ENCODE measurements at places on chromosomes 13 and 19.

DNA sequence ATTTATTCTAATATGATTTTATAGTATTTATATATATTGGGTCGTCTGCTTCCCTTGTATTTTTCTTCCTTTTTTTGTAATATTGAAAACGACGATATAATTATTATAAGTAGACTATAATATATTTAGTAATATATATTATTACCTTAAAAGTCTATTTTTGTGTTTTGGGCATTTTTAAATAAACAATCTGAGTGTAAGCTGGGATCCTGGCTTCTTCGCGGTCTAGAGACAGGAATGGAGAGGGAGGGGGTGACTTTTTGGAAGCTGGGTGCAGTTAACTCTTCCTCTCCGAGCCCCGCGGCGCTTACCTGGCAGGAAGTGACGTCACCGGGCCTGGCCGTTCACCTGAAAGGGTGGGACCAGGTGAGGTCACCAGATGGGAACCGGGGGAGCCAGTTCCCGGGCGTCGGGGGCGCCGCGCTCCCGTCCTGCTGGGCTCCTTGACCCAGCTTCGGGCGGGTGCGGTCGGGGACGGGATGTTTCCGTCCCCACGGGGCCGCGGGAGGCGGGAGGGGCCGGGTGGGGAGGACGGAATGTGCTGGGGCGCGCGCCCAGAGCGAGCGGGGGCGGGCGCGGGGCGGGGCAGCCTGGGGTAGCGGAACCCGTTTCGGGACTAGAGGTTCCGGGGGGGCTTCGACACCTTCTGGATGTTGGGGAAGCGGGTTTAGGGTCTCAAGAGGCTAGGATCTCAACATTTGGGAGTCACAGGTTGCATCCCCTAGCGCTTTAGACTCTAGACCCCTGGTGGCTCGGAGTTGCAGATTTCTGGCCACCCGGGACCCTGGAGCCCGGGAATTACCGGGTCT lies 2.8 kb downstream of the ZFP36 start:
- peak; percentile 75 for DNase-seq

DNA sequence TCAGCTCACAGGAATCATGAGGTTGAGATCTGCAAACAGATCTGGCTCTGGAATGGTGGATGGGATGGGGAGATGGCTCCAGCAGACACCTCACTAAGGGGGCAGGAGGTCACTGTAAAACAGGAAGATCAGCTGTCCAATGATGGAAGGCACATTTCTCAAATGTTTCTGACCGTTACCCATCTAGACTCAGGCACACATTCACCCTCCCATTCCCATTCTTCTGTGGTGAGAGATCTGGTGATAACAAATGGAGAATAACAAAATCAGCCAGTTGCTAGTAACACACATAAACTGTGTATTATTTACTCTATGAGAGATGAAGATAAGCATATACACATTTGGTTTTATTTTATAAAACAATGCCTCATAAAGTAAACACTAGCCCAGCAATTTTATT lies 235.9 kb downstream of the TSHZ3 start:
- DNase-seq, result peak; percentile 48

- no peak for DNase-seq
Measured at GRCh38 chr19:10412257-10412977, 7.9 kb upstream of the PDE4A start.

DNA sequence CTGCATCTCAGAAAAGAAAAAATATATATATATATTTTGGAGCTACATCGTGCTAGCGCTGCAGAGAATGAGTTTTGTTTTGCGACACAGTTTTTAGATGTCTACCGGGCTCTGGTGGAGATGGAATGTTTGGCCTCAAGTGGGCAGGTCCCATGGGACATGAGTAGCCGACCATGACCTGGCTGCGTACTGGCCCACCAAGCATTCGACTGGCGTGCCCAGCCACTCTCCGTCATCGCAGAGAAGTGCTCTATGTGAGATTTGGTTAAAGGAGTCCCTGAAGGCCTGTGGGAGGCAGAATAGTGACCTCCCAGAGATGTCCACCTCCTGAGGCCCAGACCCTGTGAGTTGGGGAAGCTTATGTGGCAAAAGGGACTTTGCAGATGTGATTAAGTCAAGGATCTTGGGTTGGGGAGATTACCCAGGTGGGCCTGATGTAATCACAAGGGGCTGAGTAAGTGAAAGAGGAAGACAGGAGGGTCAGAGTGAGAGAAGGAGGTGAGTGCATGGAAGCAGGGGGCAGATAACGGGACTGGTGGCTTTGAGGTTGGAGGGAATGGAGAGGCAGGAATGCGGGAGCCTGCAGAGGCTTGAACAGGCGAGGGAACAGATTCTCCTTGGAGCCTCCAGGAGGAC lies 821 bp upstream of the LILRB4 start:
- no peak for DNase-seq

GRCh38 chr13:37662624-37663023 lies 64.1 kb upstream of the POSTN start:
- no peak for DNase-seq

GRCh38 chr13:99008577-99008976 lies 30.7 kb upstream of the DOCK9 start:
- DNase-seq, result no peak

DNA sequence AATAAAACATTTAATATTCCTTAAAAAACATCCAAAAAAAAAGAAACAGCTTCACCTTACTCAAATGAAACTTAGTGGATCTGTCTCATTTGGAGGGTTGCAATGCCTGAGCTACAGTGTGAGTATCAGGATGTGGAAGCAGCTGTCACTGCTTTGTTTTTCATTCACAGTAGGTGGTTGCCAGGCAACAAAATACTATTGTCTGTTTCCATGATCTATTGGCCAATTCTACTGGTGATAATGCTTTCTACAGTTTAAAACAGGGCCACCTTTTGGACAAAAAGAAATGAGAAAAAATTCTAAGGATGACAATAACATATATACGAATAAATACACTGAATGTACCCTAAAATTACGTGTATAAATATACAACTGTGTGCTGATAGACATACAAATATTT lies 3.0 kb downstream of the ENOX1 start:
- DNase-seq, result peak; percentile 26
